GM23338 (cell line): ENCODE measurements at places on chromosomes 7 and 10. TPM values are rescaled to one million over a fixed set of nuclear protein-coding genes. Genes with fewer than 3 reads are reported as not detected.
A peak's percentile ranks its signal among the peaks of the same experiment; 100 is the strongest.

DNA sequence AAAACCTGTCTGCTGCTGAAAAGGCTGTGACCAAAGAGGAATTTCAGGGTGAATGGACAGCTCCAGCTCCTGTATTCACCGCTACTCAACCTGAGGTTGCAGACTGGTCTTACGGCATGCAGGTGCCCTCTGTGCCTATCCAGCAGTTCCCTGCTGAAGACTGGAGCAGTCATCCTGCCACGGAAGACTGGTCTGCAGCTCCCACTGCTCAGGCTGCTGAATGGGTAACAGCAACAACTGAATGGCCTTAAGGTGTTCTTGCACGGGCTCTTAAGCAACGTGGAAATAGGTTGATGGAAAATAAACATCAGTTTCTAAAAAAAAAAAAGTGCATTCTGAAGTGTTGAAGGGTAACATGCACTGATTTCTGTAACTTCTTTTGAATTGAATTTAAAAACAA, 82.3 kb downstream of the DAGLB start:
- no peak for DNase-seq
- H3K27me3 ChIP-seq = no peaks in the 10 kb centered on the region
- no peaks in the 10 kb centered on the region for H3K36me3 ChIP-seq
- H3K27ac ChIP-seq = no peak overlapping the region

The JCAD gene
- 2.1 and 2.3 TPM in 2 replicates for total RNA-seq

The CFAP70 gene
- total RNA-seq = 0.08 and 0.17 TPM in 2 replicates

GRCh38 chr10:118423800-118424442, 81.8 kb upstream of the FAM204A start:
- H3K4me3 ChIP-seq = no peak overlapping the region
- H3K27me3 ChIP-seq = no peaks in the 10 kb centered on the region
- H3K27ac ChIP-seq = no peak overlapping the region
- DNase-seq = peak; percentile 99
- no peaks in the 10 kb centered on the region for H3K36me3 ChIP-seq

DNA sequence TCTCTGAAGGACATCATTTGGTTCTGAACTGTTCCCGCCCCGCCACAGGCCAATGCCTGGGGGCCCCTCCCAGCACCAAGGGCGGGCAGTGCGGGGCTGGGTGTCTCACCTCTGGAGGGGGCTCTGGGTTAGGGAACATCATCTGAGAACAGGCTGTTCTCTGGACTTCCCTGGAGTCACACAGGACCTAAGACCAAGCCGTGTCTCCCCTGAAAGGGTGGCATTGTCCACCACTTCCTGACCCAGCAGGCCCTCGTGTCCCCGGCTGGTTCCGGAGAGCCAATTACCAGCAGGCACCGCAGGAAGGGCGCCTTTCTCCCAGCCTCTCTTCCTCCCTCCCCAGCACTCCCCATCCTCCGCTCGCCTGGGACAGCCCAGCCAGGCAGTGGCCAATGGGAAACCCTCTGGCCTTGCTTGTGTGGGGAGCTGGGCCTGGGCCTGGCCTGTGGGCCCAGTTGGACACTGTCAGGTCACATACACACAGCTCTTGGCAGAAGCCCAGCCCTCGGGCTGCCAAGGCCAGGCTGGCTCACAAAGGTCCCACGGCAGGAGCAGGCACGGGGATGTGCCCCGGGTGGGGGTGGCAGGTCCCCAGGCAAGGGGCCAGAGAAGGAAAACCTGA, 119.5 kb downstream of the SPDYE5 start:
- H3K4me3 ChIP-seq = no peak overlapping the region
- 0 out of 2 replicates have a peak overlapping the region, but pooled peaks have one; percentile 39 for H3K27ac ChIP-seq
- no peaks in the 10 kb centered on the region for H3K27me3 ChIP-seq
- no peaks in the 10 kb centered on the region for H3K36me3 ChIP-seq
- peak; percentile 57 for DNase-seq
